ENCODE measurements at places on chromosomes 1 and 21.
A peak's percentile ranks its signal among the peaks of the same experiment; 100 is the strongest.

DNA sequence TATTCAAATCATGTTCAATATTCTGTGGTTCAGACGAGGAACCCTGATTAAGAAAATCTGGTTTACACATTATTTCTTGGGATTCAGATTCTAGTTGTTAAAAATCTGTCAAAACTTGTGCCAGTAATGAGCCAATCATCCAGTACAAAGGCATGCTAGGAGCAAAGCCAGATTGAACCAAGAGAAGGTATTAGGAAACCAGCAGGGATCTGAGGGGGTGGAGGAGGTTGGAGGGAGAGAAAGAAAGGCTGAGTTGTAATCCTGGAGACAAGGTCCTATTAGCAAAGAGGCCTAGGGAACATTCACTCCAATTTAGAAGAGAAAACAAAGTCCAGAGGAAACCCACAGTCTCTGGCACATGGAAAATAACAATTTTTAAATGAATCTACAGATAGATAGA lies 352.9 kb downstream of the LTN1 start:
- no peak for DNase-seq

DNA sequence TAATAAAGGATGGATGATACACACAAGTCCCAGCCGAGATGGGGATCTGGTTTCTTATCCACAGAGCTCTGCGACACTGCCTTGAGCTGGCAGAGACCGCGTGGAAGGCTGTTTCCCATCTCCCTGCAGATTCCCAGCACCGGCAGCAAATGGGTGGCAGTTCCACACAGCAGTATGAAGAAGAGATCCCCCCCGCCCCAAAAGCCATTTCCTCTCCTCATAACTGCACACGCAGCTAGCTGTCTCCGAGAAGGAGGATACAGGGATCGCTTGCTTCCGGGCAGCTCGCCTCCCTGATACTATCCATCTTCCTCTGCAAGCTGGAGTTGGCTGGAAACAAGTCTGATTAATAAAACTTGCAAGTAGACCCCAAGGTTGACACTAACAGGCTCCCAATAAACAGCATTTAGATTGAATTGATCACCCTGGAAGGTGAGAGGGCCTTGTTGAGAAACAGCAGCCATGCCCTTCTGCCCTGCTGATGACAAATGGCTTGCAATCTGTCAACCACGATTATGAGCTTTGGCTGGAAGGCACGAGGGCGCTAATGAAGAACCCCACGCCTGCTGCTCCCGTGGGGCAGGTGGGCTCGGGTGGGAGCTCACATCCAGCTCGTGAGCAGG lies 642.3 kb downstream of the AJAP1 start:
- no peak for DNase-seq

GRCh38 chr1:113812661-113813135 lies 422 bp upstream of the RSBN1 start:
- DNase-seq, result peak; percentile 35

DNA sequence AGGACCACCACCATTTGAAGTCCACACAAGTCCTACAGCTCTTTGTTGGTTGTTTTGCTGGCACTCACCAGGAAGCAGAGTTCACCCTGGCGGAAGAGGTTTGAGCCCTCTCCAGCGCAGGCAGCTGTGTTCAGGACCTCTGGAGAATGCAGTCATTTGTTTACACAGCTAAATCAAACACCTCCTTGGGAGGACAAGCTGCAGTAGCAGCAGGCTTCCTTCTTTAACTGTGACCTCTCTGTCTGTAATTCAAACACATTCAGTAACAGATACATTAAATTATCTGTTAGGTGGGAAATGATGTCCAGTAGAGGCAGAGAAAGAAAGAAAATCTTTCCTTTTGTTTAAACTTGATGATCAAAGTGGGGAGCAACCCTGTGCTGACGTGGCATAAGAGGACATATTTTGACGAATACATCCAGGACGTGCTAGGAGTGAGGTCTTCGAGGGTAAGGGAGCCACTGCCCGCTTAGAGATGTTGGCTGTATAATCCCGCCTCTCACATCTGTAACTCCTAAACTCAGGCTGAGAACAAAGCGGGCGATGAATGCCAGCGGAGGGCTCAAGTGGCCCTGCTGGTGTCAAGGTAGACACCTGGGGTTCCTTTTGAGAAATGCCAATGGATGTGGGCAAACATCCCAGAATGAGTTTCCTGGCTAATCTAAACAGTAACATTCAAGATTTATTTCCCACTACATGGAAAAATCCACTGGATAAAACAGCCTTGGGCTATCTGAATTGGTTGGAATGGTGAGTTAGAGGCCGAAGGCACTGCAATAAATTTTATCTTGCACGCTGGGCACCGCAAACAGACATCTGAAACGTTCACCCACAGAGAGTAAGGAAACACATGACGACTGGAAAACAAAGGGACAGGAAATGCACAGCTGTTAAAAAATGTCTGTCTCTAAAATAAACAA lies 51.7 kb downstream of the ABCA4 start:
- peak; percentile 41 for DNase-seq

DNA sequence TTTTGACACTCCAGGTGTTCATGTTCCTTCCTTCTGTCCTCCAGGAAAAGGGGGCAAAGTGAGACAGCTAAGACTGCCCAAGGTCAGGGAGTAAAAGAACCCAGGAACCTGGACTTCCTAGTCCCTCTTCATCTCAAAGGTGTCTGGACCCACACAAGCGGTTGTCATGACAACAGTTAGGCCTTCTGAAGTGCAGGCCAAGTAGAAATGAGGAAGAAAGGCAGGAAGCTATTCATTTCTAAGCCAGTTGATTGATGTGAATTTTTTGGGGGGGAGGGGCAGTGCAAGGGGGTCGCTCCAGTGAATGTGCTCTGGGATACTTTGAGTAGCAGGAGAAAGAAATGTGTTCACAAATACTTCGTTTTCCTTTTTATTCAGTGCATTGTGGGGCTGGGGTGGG lies 114.3 kb downstream of the NAV1 start:
- no peak for DNase-seq

GRCh38 chr1:62823556-62823955 lies 39.6 kb downstream of the ATG4C start:
- no peak for DNase-seq

GRCh38 chr1:177351361-177352108 lies 180.8 kb downstream of the BRINP2 start:
- DNase-seq, result no peak

GRCh38 chr1:208117826-208118225 lies 126.4 kb downstream of the PLXNA2 start:
- DNase-seq, result no peak

- DNase-seq, result no peak
Observed at GRCh38 chr1:197137322-197137721, 9.1 kb downstream of the ASPM start.

DNA sequence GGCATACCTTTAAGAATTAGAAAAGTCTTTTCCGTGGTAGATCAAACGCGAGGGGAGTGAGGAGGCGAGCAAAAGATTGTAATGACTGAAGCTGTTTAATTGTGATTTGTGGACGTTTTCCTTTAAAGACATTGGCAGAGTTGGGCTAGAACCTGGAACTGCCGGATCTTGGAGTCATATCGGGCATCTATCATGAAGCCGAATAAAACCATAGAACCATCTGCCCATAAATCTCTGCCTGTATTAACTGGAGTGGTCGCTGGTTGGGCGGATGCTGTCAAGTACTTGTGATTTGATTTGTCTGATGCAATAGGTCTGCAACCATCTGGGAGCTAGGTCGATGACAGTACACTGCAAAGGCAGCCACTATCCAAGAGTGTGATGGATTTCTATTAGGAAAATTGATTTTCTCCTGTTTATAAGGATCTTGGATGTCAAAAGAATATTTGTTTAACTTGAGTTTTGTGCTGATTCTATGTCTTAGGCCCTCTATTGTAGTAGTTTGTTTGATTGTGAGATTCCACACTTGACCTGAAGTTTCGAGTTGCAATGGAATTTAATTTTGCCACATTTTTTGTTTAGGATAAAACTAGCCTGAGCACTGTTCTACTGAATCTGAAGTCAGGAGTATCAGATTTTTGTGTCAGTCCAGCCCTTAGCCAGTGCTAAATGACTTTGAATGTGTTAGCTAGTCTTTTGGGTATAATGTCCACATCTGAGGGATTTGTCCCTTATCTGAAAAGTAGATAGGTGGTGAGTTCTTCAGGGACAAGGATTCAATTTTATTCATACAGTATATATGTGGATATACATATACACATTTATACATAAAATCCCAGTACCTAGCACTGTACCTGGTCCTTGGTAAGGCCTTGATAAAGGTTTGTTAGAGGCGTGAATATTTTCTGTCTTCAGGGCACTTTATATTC lies 1.2 kb downstream of the SARS1 start:
- DNase-seq, result peak; percentile 77

GRCh38 chr1:109739738-109740614 lies 862 bp downstream of the GSTM3 start:
- peak; percentile 88 for DNase-seq

GRCh38 chr1:169217636-169218035 lies 111.1 kb downstream of the ATP1B1 start:
- DNase-seq, result no peak

DNA sequence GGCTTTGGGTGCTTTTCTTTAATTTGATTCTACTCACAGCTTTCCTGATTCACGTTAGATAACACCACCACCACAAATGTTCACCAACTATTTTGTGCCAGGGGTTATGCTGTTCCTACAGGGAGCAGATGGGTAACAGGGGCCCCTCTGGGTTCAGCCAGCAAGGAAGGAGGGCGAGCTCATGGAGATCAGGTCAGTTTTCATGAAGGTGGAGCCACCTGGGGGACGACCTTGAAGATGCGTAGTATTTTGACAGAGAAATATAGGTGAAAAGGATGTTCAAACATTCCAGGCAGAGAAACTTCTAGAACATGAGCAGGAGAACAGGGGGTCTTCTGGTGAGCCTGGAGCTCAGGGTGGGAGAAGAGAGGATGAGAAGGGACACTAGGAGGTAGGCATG lies 28.9 kb downstream of the KIAA0040 start:
- no peak for DNase-seq

- no peak for DNase-seq
Observed at GRCh38 chr1:5913078-5913845, 79.0 kb downstream of the NPHP4 start.

GRCh38 chr1:112674986-112675727 lies 698 bp downstream of the MOV10 start:
- peak; percentile 65 for DNase-seq

DNA sequence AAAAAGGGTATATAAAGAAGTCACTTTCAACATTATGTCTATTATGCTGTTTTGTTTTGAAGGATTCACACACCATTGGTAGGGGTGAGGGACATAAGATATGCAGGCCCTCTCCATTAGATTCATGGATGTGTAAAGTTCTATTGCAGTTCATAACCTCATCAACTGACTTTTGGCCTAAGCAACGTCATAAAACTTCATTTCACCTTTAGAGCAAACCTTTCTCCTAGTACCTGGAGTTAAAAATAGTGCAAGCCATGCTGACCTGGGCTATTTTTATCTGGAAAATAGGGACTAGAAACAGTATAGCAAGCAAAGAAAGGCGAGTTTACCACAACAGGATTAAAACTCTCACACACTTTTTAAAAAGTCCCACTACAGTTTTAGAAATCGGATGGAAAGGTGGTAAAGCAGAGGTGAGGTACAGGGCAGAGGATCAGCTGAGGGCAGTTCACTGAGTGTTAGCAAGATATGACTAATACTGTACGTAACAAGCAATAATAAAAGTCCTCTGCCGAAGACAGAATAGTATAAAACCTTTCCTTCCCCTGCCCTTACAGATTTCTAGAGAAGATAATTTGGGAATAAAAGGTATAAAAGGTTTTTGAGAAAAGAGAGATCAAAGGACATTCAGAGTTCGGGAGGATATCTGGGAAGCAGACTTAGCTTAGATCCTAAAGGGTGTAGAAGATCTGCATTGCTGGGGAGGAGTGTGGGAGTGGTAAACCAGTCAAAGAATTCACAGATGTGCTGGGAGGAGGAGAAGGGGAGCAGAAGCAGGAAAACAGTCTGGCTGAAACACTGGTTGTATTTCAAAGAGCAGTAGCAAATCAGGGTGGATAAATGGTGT lies 14.3 kb downstream of the EGLN1 start:
- no peak for DNase-seq

- no peak for DNase-seq
Observed at GRCh38 chr1:8182034-8182761, 135.7 kb upstream of the SLC45A1 start.

- no peak for DNase-seq
Observed at GRCh38 chr21:15768045-15768601, 38.3 kb downstream of the USP25 start.

DNA sequence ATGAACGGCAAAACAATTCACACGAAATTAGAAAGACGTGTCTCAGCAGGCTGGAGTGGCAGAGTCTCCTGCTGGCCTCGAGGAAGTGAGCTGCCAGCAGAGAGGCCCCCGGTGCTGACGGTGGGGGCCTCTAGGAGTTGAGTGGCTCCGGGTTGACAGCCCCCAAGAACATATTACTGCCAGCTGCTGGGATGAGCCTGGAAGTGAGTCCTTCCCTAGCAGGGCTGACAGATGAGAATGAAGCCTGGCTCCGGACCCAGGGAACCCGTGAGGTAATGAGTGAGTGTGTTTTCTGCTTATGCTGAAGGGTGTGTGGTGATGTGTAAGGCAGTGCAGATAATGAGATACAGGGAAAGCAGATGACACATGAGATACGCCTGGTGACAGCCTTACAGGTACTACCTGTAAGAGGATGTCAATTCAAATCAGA lies 23.5 kb upstream of the LRRC47 start:
- no peak for DNase-seq

DNA sequence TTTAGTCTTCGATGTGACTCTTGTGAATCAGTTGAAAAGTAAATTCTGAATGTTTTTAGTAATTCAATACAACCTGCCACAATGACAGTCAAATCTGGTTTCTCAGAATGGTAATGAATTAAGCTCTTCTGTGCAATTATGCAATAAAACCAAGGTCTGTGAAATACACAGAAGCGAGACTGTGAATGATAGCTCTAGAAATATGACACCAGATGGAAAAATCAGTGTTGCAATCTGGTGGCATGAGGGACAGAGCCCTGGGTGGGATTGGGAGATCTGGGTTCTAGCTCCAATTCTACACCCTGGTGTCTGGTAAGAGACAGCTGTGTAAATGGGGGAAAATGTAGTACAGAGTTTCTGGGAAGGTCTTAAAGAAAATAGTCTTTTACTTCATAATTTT lies 586.4 kb upstream of the ZRANB2 start:
- DNase-seq, result peak; percentile 7

DNA sequence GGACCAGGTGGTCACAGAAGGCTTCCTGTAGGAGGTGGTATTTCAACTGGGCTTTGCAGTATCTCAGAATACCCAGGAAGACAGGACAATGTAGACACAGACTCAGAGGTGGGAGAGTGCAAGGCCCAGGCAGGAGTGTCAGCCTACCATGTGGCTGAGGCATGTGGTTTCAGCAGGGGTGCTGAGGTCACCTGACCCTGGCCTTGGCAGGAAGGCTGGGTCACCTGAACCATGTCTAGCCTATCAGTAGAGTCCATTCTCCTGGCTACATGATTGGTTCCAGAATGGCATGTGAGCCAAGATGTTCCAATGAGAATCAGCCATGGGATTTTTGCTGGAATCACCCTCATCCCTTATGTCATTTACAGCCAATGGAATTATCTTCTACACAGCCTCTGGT lies 169.4 kb downstream of the ACTL8 start:
- DNase-seq, result no peak

- DNase-seq, result no peak
Observed at GRCh38 chr1:36872126-36872754, 162.1 kb downstream of the GRIK3 start.
